ENCODE measurements at places on chromosomes 12 and 14.

- no peak for DNase-seq
Measured at GRCh38 chr14:22848351-22849164, 12.2 kb downstream of the MMP14 start.

DNA sequence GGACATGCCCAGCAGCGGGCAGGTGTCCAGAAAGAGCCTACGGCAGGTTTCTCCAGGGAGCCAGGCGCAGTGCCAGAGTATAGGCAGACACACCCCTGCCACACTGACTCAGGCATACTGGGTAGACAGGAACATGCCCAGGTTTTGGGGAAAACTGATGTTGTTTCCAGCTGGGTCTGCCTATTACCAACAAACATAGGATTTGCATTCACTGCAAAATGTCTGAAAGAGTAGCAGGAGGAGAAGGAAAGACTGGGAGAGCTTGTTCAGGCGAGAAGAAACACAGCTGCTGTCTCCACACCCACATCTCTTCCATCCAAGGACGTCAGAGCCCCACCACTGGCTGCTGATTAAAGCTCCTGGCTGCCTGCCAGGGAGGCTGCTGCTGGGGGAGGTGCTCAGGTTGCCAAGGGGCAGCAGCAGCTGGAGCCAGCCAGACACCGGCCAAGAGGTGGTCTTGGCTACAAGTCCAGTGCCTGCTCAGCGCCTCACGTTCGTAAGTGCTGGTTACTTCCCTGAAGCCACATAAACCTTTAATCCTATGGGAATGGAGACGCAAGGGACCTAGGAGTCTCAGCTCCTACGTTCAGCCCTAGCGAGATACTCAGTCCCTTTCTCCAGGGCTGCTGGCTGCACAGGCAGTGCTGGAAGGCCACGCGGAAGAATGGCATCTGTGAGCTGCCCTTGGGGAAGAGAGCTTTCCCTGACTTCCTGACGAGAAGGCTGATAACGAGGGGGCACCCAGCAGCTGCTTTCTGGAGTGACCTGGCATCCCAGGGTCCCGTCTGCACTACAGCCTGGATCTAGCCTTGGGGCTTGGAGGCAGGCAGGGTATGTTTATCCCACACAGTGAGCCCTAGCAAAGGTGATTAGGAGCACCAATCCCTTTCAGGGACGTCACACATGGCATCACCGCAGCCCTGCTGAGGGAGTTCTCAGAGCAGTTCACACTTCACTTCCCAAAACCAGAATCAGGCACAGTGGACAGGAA, 58.1 kb downstream of the PLEKHG3 start:
- DNase-seq, result no peak

GRCh38 chr12:122992386-122992785, 11.9 kb downstream of the ARL6IP4 start:
- no peak for DNase-seq

DNA sequence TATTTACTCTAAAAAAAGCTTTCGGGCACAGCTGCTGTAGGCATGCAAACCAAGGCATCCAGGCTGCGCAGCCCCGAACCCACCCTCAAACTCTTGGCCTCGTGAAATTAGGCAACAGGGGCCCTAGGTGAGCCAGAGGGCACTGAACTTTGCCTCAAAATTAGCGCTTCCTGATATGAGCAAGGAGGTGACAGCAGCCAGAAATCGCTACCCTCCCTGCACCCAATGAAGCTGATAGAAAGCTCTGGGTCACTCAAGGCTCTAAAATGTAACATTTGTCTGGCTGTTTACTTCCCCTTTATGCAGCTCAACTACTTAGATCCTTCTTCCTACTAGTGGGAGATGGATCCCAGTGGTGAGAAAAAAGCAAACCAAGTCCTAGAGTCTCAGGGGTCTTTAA, 61.8 kb downstream of the PITPNM2 start:
- DNase-seq, result no peak

- DNase-seq, result no peak
Measured at GRCh38 chr12:694734-695503, 31.7 kb upstream of the NINJ2 start.

DNA sequence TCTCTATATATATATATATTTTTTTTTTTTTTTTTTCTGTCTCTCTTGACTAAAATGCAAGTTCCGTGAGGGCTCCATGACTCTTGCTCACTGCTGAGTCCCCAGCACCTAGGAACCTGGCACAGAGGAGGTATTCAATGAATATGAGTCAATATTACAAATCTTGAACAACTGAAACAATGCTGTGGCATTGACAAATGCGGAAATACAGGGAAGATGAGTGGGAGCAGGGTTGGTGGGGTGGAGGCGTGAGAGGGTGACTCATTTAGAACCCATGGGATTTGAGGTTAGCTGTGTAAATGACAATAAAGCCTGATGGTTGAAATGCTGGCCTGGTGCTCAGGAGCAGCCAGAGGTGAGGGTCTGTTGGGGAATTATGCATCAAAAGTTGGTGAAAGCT, 121.7 kb upstream of the FUT8 start:
- no peak for DNase-seq

DNA sequence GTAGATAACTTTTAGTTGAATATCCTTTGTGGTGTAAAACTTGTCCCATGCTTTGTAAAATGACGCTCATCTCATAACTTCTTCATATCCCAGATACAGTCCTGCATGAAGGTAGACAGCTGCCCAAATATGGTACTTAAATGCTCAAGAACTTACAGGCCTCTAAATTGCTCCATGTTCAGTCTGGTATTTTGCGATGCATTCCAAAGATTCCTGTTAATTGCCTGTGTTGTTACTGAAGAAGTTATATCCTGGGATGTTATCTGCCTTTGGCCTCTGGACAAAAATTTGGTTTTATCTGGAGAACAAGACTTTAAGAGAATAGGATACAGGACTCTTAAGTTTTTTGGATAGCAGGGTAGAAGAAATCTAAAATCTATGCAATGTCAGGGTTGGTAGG, 473.0 kb downstream of the PCNX1 start:
- DNase-seq, result no peak

All from stimulated activated CD8-positive, alpha-beta memory T cell treated with anti-CD3 and anti-CD28 coated beads, Interleukin-4, amount 100 ng/mL, for 1 hour (primary cell).